ENCODE measurements at places on chromosomes 7 and 10. TPM values are rescaled to one million over a fixed set of nuclear protein-coding genes. Genes with fewer than 3 reads are reported as not detected.
A peak's percentile ranks its signal among the peaks of the same experiment; 100 is the strongest.

GRCh38 chr7:111510584-111511378, 51.5 kb downstream of the IMMP2L start:
- no peak overlapping the region for H3K27ac ChIP-seq
- H3K27me3 ChIP-seq = no peaks in the 10 kb centered on the region
- no peak overlapping the region for H3K4me3 ChIP-seq
- H3K4me1 ChIP-seq = no peaks in the 10 kb centered on the region
- no peak for DNase-seq

- H3K36me3 ChIP-seq = no peaks in the 10 kb centered on the region
- H3K27ac ChIP-seq = no peak overlapping the region
- H3K27me3 ChIP-seq = no peaks in the 10 kb centered on the region
- DNase-seq = no peak
These were observed 37.8 kb downstream of the AOAH start for GRCh38 chr7:36686499-36686898.

DNA sequence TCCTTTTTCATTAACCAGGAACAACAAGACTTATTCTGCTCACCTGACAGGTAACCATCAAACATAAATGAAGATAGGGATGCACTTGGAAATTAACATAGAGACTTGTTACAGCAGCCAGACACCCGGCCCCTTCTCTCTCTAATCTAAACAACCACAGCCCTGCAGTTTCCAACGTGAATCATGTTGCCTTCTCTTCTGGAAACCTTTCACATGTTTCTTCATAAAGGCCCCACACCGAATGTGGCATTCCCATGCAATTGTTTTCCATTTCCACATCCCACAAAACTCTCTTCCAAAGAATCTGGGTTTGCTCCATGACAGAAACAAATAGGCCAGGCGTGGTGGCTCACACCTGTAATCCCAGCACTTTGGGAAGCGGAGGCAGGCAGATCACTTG, 15.0 kb upstream of the WDR86 start:
- no peaks in the 10 kb centered on the region for H3K36me3 ChIP-seq
- DNase-seq = no peak
- H3K27me3 ChIP-seq = peaks cover 8% of the 10 kb centered on the region
- H3K4me3 ChIP-seq = no peak overlapping the region
- H3K27ac ChIP-seq = no peak overlapping the region

GRCh38 chr7:24834128-24834798, 77.0 kb upstream of the GSDME start:
- peaks cover 4% of the 10 kb centered on the region for H3K4me1 ChIP-seq
- no peaks in the 10 kb centered on the region for H3K27me3 ChIP-seq
- no peak overlapping the region for H3K27ac ChIP-seq
- no peak for DNase-seq
- no peak overlapping the region for H3K4me3 ChIP-seq

Gene CALHM2
- 34.8 TPM for total RNA-seq

DNA sequence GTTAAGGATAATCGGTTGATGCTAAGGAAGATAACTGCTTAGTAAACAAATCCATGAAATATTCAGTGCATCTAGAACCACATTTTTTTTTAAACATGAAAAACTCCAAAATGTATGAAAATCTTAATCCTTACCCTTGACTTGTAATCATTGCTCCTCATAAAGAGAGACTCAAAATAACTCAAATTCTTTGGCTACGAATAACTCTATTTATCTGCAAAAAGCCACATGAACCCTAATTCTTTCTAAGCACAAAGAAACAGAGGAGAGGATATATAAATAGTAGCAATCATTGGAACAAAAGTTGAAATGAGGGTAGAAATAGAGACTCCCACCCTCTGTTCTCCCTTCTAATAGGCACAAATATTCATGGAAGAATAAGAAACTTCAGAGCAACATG, 40.2 kb downstream of the ANK3 start:
- no peaks in the 10 kb centered on the region for H3K36me3 ChIP-seq
- H3K4me1 ChIP-seq = peaks cover 9% of the 10 kb centered on the region
- H3K27ac ChIP-seq = no peak overlapping the region

GRCh38 chr7:36462551-36463137, 73.0 kb downstream of the ANLN start:
- no peaks in the 10 kb centered on the region for H3K27me3 ChIP-seq
- H3K4me3 ChIP-seq = no peak overlapping the region
- H3K27ac ChIP-seq = no peak overlapping the region
- no peaks in the 10 kb centered on the region for H3K36me3 ChIP-seq
- no peak for DNase-seq

Gene NUTM2D
- total RNA-seq = 0.59 TPM

GRCh38 chr10:93398528-93398927, 83.6 kb downstream of the MYOF start:
- H3K36me3 ChIP-seq = no peaks in the 10 kb centered on the region
- H3K4me3 ChIP-seq = no peak overlapping the region
- H3K4me1 ChIP-seq = no peaks in the 10 kb centered on the region
- DNase-seq = no peak
- H3K27ac ChIP-seq = no peak overlapping the region
- H3K27me3 ChIP-seq = no peaks in the 10 kb centered on the region

Gene DUS4L
- total RNA-seq = 16.0 TPM

GRCh38 chr10:34599026-34599795, 215.9 kb downstream of the PARD3 start:
- no peak overlapping the region for H3K4me3 ChIP-seq
- H3K27me3 ChIP-seq = no peaks in the 10 kb centered on the region
- DNase-seq = no peak

GRCh38 chr7:149285603-149286002, 23.6 kb downstream of the ZNF783 start:
- H3K36me3 ChIP-seq = no peaks in the 10 kb centered on the region
- no peaks in the 10 kb centered on the region for H3K27me3 ChIP-seq
- peaks cover 3% of the 10 kb centered on the region for H3K4me1 ChIP-seq
- DNase-seq = peak; percentile 63

Gene CD36
- total RNA-seq = 0.13 TPM

Gene NUTM2E
- 0.02 TPM for total RNA-seq

GRCh38 chr7:132221356-132221755, 354.9 kb downstream of the PLXNA4 start:
- no peak overlapping the region for H3K27ac ChIP-seq
- H3K27me3 ChIP-seq = no peaks in the 10 kb centered on the region
- H3K36me3 ChIP-seq = no peaks in the 10 kb centered on the region
- H3K4me3 ChIP-seq = no peak overlapping the region
- peaks cover 6% of the 10 kb centered on the region for H3K4me1 ChIP-seq
- no peak for DNase-seq

DNA sequence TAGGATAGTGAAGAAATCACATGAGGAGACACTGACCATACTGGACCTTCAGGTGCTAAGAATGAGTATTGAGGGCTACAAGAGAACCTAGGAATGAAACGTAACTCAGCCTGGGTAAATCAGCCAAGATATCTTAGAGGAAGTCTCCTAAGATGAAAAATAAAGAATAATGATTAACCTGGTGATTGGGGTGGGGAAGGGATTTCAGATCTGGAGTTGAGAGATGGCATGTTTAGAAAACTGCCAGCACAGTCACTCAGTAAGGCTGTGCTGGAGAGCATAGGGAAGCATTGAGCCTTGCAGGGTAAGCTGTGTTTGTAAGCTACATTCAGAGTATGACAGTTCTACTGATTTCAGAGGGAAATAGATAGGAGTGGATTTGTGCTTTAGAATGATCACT, 1.9 kb upstream of the MALRD1 start:
- no peak overlapping the region for H3K27ac ChIP-seq
- no peaks in the 10 kb centered on the region for H3K4me1 ChIP-seq
- no peaks in the 10 kb centered on the region for H3K36me3 ChIP-seq
- no peaks in the 10 kb centered on the region for H3K27me3 ChIP-seq
